Heart right ventricle (tissue), 16 donors: ENCODE measurements at places on chromosomes 11 and 22. TPM values are rescaled to one million over a fixed set of nuclear protein-coding genes. Genes with fewer than 3 reads are reported as not detected.

Gene H19
- 377 TPM for total RNA-seq

Gene CYB5R2
- 0.45 TPM for total RNA-seq

GRCh38 chr11:76634886-76635285 is 35.7 kb downstream of the LRRC32 start:
- DNase-seq = no peak

DNA sequence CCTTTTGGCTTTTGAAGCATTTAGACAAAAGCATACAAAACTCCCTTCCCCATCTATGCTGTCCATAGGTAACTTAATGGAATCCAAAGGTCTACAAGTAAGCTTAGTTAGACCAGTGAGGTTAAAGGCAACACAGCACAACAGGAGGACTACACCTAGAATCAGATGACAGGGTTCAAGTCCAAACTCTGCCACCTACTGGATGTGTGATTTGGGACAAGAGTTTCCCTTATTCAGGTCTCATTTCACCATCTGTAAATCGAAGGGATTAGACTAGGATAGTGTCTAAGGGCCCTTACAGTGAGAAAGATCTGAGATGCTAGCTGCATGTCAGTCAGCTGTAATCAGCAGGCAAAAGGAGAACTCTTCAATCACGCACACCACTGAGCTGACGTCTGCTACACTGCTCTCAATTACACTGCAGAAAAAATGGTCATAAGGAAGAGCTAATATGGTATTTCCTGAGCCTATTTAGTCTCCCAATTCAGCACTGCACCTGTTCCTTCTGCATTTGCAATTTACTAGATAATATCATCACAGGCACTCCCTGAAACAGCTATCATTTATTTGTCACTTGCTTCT is 82.2 kb downstream of the SERGEF start:
- DNase-seq = no peak

- no peak for DNase-seq
Observed at GRCh38 chr11:24944891-24945290, 448.0 kb downstream of the LUZP2 start.
